ENCODE measurements at places on chromosomes 16 and 17.

- DNase-seq: peak; percentile 16
Observed at GRCh38 chr16:55577887-55578286, 11.4 kb downstream of the CAPNS2 start.

GRCh38 chr17:40170325-40170724, 6.9 kb upstream of the RAPGEFL1 start:
- DNase-seq: no peak

DNA sequence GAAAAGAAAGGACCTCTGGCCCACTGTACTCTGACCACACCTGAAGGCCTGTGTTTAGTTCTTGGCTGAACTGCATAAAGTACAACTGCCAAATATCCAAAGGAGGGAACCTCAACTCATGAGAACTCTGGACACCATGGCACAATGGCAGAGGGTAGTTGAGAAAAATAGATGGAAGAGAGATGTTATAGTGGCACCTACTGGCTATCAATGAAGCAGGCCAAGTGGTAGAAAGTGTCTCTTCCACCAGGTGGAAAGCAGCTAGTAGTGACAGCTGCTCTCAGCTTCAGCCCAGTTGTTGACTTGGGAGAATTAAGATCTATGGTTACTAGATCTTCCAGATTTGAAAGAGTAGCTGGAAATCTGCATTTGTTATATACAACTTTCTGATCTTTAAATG, 3.2 kb downstream of the MED31 start:
- DNase-seq: peak; percentile 16

GRCh38 chr17:62588109-62588508, 39.4 kb upstream of the MRC2 start:
- DNase-seq: no peak

DNA sequence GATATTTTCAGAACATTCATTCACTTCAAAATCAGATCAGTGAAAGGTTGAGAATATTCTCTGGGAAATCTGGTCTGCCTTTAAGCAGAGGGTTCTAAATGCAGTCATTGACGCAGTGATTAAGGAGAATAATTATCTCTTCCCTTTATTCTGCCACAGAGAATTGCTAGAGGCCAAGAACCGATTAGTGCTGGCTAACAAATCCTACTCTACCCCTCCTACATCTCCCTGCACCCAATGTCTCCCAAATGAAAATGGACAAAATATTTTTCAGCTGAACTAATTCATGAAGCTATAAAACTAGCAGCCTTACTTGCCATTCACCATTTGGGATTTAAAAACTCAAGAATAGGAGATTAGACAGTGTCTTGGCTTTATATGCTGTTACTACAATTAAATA, 185.5 kb upstream of the SOX9 start:
- DNase-seq: no peak

GRCh38 chr16:31486045-31486444, 3.1 kb downstream of the SLC5A2 start:
- DNase-seq: no peak

DNA sequence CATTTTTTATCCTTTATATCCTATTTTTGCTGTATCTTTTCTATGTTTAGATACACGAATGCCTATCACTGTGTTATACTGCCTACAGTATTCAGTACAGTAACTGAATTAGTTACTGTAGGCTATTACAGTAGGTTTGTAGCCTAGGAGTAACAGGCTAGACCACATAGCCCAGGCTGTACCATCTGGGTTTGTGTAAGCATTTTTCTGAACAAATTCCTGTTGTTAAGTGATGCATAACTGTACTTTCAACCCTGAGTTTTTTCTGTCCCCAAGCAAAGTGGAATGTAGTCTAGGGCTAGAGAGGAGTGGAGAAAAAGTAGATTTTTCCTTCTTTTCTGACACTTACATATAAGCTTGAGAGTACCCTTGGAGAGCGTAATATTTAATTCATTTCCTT, 282.1 kb downstream of the HS3ST3B1 start:
- no peak for DNase-seq

DNA sequence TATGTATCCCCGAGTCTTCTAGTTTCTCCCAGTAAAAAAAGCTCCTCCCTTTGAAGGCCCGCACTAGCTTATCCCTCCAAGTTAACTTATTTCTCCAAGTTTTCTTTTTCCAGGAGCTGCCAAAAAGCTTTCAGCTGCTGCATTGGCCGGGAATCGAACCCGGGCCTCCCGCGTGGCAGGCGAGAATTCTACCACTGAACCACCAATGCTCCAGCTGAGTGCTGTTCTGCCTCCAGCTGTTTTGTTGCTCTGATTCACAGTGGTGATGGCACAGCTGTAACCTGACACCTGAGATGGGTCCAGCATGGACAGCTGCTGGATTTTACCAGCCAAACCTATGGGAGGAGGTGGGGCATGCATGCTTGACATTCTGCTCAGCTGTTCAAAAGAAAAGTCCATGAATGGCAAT, 22.1 kb downstream of the VAC14 start:
- no peak for DNase-seq

GRCh38 chr17:50518384-50519023, 10.3 kb downstream of the MYCBPAP start:
- DNase-seq: no peak

DNA sequence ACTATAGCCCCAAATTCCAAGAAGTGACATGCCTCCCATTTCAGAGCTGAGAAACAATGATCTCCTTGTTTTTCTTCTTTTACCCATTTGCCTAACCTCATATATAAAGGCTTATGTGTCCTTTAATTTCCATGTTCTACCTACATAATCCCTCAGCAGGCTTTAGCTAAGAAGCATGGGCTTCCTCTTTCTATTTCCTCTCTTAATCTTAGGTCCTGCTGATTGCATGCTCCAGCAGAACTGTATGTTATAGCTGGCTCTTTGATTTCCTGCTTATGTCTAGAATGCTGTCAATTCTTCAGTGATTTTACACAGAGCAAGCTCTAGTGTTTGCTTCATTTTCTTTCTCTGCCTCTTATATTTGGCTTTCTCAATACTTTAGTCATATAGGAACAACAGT, 151.7 kb upstream of the COX10 start:
- no peak for DNase-seq

DNA sequence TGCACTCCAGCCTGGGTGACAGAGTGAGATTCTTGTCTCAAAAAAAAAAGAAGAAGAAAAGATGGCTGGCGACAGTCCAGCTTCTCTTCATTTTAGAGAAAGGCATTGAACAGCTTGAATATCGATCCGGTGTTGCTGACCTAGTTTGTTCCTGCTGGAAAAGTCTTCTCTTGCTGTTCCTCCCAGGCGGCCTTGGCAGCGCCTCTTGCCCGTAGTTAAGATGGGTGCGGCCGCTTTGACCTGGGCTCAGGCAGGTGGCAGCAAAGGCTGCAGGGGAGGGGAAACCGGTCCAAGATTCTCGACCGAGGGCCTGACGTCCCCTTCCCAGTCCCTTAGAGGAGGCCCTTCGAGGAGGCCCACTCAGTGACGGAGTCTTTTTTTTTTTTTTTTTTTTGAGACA, 3.8 kb upstream of the ZNF764 start:
- DNase-seq: no peak

DNA sequence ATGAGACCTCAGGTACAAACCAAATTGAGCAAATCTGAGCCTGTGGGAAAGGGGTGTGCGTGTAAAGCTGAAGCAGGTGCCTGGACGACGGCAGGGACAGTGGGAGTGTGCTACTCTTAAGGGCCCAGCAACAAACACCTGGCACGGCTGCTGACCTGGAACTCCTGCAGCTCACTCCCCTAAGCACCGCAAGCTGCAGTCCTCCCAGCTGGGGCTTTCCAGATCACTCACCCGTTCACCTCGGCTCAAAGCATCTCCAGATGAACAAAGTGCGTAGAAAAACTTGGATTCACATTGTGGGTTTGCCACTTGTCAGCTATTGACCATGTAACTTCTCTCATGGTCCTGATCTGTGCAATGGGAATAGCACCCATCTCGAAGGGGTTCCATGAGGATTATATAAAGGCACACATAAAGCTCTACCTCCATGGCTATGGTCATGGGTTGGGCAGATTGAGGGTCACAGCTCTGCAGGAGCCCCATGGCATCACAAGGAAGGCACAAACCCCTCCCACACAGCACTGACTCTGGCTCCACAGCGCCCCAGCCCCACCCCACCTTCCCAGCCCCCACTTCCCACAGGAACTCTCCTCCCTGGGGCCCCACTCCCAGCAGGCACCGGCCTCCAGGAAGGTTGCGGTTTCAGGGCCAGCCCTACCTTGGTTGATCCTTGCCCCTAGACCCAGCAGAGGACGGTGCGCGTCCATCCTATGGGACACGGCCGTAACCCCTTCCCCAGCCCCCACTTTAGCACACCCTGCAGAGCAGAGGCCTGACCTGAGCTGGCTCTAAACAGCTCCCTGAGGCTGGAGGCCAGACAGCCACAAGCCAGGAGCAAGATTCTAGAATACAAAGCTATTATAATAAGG, 21.9 kb downstream of the ST3GAL2 start:
- DNase-seq: no peak

- DNase-seq: no peak
Observed at GRCh38 chr16:80034948-80035663, 434.6 kb upstream of the MAF start.

- DNase-seq: no peak
Observed at GRCh38 chr17:82097184-82097918, 685 bp downstream of the FASN start.

- no peak for DNase-seq
Observed at GRCh38 chr16:27695161-27695560, 145.2 kb downstream of the KATNIP start.

DNA sequence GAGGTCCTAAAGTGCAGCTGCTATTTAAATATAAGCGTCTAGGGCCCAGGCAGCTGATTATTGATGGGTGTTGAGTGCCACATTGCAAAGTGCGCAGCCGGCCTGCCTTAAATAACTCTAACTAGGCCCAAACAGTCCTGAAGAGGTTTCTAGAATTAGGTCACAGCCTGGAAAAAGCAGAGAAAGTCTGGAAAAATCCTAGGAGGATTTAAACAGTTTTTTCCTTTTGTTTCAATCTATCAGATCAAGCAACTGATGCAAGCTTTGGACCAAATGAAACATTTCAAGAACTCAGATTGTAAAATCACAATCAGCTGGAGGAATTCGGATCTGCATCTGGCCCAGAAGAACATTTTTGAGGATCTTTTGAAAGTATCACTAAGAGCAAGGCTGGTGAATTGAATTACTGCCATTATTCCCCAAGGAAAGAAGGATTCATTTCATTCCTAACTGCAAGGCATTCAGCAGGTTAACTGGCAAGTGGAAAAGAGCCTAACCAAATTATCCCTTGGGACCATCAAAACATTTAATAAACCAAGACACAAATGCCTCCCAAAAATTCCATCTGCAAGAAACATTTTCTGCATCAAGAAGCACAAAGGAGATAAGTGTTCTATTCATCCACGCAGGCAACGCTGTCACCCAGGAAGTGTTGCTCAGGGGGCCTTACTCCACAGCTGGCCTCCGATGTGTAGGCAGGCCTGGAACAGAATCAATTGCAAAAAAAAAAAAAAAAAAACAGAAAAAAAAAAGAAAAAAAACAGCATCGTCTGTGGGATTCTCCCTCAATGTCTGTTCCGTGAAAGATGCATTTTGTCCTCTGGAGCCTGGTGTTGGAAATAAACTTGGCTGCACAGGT, 46.1 kb downstream of the IRX3 start:
- DNase-seq: no peak

GRCh38 chr17:43015579-43015978, 6.6 kb downstream of the VAT1 start:
- no peak for DNase-seq

- no peak for DNase-seq
Observed at GRCh38 chr16:1779741-1780676, 2.4 kb downstream of the SPSB3 start.

DNA sequence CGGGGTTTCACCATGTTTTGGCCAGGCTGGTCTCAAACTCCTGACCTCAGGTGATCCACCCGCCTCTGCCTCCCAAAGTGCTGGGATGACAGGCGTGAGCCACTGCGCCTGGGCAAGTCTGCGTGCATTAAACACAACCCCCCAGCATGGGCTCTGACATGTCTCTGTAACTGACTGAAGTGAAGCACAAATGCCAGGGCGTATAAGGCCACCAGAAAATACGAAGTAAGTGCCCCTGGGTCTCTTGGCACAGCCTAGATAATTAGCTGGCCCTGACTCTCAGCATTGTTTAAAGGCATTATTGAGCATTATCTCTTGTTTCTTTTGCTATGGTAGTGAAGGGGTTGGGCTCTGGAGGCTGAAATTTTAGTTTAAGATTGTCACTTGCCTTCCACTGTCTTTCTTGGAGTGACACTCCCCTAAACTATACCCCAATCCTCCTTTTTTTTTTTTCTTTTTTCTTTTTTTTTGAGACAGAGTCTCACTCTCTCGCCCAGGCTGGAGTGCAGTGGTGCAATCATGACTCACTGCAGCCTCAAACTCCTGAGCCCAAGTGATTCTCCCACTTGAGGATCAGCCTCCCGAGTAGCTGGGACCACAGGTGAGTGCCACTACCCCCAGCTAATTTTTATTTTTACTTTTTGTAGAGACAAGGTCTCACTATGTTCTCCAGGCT, 8.2 kb upstream of the SEC14L1 start:
- DNase-seq: no peak
